ENCODE measurements at places on chromosomes 1 and 21.

DNA sequence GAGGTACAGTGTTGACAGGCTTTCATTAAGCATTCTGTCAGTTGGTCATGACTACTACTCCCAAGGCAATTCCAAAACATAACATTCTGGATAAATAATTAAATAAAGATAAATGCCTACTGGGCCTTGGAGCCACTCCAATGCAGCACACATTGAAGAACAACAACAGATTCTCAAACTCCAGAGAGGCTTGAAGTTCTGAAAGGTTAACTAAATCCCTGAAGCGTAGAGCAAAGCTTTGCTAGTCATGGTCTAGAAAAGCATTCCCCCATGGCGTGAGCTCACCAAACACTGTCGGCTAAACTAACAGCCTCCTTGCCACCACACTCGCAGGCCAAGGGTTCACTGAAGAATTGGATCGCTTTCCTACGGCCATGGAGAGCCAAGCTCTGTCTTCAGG lies 268.0 kb downstream of the ATG4C start:
- DNase-seq = no peak

DNA sequence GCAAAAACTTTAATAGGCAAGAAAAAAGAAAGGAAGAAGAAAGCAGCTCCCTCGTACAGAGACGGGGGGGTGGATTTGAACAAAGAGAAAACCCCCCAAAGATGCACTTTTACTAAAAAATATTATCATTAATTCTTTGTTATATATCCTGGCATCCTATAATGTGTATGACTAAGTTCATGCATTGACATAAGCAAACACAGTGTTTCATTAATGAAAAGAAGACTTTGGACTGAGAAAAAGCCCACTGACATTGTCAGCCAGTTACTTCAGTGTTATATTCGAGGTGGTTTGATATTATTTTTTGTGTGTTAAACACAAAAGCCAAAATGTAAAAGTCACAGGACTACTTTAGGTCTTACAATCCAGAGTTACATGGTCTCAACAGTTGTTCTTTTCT lies 110.1 kb upstream of the DPYD start:
- no peak for DNase-seq

- DNase-seq = no peak
Measured at GRCh38 chr1:89555550-89555949, 30.9 kb downstream of the LRRC8B start.

DNA sequence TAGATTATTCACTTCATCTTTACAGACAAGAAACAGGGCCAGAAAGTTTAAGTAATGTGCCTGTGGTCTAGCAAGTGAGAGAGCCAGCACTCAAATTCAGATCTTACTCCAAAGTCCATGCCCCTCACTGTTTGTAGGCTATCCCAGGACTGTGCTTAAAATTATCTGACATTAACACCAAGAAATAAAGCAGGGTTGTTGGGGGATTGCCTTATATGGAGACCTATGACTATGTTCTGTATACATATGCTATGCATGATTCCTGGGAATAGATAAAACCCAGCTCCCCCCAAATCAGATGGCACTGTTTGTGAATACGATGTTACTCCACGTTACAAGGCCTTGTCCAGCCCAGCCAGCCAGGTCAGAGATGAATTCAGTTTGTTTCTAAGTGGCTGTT lies 131.6 kb upstream of the HOOK1 start:
- no peak for DNase-seq

GRCh38 chr1:163163881-163164582 lies 38.7 kb downstream of the RGS5 start:
- no peak for DNase-seq

GRCh38 chr1:180888870-180889269 lies 23.8 kb upstream of the KIAA1614 start:
- no peak for DNase-seq
